SW480 (cell line): ENCODE measurements at places on chromosomes 13 and 19.

DNA sequence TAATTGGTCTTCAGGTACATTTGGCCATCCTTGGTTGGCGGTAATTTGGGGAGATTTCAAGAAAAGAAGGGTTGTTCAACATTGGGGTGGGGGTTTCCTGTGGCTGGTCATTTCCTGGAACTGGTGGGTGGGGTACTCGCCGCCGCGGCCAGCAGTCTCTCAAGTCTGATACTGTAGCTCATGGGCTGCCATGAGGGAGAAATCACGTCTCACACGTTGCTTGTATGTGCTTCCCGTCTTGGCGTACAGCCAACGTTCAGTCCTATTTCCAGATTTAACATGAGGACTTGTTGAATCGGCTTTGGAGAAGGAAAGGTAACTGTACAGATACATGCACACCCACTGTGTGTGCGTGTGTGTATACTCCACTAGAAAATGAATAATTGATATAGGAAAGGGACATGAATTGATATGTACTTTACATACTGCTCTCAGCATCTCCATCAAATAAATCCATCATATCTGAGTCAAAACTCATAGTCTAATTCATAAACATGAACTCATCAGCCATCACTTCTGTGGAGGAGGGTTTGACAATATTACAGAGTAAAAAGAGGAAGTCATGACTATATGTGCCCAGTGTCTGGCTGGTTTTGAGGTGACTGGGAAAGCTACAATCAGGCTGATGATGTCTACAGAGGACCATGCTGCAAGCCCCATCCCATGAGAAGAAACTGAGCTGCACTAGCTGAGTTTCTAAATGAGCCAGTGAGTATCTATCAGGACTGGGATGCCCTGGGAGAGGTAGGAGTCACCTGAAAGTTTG is 418.1 kb downstream of the TSHZ3 start:
- DNase-seq, result no peak

- no peak for DNase-seq
Observed at GRCh38 chr19:30373593-30373992, 1.4 kb downstream of the ZNF536 start.

GRCh38 chr19:51016798-51017683 is 2.5 kb downstream of the KLK10 start:
- peak; percentile 90 for DNase-seq

GRCh38 chr13:61316647-61317046 is 99.0 kb downstream of the PCDH20 start:
- DNase-seq, result no peak

DNA sequence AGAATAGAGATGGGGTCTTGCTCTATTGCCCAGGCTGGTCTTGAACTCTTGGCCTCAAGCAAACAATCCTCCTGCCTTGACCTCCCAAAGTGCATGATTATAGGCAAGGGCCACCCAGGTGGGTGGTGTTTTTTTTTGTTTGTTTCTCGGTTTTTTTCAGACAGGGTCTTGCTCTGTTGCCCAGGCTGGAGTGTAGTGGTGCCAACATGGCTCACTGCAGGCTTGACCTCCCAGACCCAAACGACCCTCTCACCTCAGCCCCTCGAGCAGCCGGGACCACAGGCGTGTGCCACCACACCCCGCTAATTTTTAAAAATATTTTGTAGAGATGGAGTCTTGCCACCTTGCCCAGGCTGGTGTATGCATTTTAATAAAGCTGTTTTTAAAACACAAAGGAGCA is 14.9 kb downstream of the GRTP1 start:
- no peak for DNase-seq

DNA sequence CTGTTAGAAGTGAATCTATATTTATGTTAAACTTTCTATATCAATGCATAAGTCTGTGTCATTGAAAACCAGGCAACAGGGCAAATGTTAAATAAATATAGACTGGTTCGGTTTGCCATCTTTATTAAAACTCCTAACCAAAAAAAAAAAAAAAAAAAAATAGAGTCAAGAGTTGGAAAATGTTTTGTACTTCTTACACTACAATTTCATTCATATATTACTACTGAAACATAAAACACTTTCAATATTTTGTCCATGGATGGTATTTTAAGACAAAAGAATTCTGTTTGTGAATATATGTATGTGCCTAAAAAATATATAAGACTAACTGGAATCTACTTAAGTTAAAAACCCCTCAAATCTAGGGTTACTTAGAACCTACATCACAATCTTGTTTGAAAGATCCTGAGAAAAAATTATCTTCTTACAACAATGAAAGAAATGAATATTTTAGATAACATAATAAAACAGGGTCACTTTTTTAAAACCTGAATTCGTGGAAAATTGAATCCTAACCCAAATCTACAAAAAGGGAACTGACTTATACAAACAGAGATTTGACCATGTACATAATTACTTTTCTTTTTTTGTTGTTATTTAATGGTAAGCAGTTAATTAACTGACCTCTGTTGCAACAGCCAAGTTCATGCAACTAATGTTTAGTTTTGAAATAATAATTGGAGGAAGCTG is 5.1 kb downstream of the DACH1 start:
- DNase-seq, result no peak

- DNase-seq, result no peak
Observed at GRCh38 chr19:46454244-46454643, 17.1 kb downstream of the PNMA8A start.

GRCh38 chr13:96993634-96994016 is 651 bp downstream of the OXGR1 start:
- DNase-seq, result no peak

GRCh38 chr19:47309608-47310007 is at the start of gene C5AR1:
Gene C5AR1, plus strand, starts transcription at chr19:47309861. Its CDS starts 35 bp downstream, at chr19:47309896.
- DNase-seq, result no peak

DNA sequence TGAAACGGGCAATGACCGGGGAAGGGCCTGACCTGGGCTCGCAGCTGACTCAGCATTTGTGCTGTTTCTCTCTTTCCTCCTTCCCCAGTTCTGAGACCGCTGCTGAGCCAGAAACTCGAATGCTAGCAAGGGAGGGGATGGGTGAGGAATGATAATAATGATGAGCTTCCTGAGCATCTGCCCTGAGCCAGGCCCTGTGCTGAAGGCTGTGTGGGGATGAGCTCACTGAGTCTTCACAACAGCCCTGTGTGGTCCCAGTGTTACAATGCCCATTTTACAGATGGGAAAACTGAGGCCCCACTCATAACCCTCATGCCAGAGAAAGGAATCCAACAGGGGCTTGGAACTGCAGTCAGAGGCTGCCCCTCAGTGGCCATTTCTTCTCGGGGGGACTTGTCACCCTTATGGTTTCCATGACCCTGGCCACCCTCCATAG is 8.1 kb downstream of the SULT2B1 start:
- no peak for DNase-seq

GRCh38 chr13:38630780-38631179 is 56.1 kb upstream of the FREM2 start:
- no peak for DNase-seq

GRCh38 chr19:53237114-53237777 is 17.4 kb downstream of the ZNF677 start:
- no peak for DNase-seq

- no peak for DNase-seq
Observed at GRCh38 chr19:6524311-6524710, 6.5 kb upstream of the TNFSF9 start.

DNA sequence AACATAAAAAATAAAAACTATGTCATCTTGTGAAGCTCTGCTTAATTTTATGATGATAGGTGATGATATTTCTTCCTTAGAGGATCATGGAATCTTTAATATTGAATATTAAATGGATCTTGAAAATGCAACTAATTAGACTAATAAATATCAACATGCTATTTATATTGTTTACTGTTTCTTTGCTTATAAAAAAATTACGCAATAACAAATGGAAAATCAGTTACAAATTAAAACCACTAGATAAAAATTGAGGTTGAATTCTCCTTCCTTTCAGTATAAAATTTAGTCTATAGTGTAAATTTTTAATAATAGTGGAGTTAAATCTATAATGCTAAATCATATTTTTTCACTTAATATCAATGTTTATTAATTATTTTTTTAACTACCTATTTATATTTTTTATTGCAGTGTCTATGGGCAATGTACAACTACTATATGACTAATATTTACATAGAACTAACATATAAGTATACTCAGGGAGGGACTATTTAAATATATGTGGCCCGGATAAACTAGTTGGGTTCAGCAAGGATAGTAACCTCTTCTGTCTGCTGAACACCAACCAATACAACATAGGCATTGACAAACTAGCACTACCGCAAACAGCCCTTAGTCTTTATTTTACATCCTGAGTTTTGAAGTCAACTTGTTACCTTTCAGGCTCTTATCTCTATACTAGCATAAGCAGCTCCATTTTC is 628.0 kb downstream of the EFNB2 start:
- no peak for DNase-seq

GRCh38 chr19:18650468-18651041 is 13.7 kb downstream of the KLHL26 start:
- DNase-seq, result no peak

DNA sequence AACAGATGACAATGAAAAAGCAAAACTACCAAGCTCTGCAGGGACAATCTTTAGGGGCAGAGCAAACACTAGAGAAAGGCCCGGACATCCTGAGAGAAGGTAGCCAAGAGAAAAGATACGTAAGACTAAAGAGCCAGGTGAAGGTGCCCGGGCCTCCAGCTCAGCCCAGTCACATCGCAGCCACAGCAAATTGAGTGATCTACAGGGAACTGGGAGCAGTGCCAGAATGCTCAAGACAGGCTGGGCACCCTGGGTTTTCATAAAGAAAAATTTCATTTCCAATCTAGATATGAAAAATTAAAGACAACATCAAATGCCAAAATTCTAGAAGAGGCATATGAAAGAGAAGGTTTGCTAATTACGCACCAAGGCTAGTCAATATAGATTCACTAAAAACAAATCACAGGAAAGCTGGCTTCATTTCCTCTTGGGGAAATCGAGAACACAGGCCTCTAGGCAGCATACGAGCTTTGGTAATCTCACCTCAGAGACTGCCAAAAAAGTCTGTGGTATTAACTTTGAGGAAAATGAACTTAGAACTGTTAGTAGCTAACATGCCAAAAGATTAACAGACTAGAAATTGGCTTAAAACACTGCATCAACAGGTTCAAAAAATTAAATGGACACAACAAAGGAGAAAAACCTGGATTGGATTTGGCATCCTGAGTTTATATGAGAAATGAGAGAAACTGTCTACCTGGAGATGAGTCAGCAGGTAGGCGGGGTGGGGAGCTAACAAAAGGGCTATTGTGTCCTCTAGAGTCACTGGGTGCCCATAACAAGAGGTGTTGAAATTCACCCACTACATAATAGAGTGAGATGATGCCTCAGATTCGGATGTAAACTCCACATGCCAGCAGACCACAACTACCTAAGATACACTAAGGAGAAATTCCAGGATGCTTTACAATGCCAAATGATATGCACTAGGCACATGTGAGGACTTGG is 6.6 kb downstream of the ANKRD10 start:
- peak; percentile 98 for DNase-seq

GRCh38 chr13:38814331-38814730 is 127.5 kb downstream of the FREM2 start:
- DNase-seq, result peak; percentile 51
